ENCODE measurements at places on chromosomes 2 and 18.
A peak's percentile ranks its signal among the peaks of the same experiment; 100 is the strongest.

- peak; percentile 89 for DNase-seq
Measured at GRCh38 chr2:233209533-233210171, 41.8 kb upstream of the ATG16L1 start.

GRCh38 chr2:196546151-196546919, 93.2 kb upstream of the CCDC150 start:
- DNase-seq: no peak

DNA sequence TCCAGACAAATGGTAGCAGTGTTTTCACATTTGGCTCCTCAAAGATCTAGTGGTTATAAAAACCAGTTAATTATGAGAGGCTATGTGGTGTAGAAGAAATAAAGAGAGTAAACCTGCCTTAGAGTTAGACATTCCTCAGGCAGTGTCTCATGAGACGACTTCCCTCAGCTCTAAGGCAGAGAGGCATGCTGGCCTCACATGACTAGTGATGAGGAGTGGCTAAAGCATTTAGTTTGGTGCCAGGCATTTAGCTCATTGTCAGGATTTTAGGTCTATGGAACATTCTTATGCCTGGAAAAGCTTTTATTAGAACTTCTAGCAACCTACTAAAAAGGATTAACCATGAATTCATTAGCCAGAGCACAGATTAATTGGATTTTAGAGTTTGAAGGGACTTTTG, 90.3 kb downstream of the RPRM start:
- DNase-seq: peak; percentile 10

- peak; percentile 48 for DNase-seq
Measured at GRCh38 chr2:231386446-231386845, 9.1 kb upstream of the B3GNT7 start.

- no peak for DNase-seq
Measured at GRCh38 chr18:210075-210474, 51.7 kb downstream of the USP14 start.

DNA sequence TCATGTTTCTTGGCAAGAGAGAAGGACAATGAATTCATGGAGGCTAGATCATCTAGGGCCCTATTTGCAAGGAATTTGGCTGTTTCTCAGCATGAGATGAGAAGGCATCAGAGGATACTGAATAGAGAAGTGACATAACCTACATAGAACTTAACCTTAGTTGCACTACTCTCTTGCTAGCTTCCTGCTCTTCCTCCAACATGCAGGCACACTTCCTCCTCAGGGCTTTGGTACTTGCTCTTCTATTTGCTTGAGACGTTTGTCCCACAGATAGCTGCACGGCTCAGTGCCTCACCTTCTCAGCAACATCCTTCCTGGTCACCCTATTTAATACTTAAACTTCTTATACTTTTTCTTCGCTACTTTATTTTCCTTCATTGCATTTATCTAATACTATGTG, 20.0 kb upstream of the LANCL1 start:
- DNase-seq: no peak

DNA sequence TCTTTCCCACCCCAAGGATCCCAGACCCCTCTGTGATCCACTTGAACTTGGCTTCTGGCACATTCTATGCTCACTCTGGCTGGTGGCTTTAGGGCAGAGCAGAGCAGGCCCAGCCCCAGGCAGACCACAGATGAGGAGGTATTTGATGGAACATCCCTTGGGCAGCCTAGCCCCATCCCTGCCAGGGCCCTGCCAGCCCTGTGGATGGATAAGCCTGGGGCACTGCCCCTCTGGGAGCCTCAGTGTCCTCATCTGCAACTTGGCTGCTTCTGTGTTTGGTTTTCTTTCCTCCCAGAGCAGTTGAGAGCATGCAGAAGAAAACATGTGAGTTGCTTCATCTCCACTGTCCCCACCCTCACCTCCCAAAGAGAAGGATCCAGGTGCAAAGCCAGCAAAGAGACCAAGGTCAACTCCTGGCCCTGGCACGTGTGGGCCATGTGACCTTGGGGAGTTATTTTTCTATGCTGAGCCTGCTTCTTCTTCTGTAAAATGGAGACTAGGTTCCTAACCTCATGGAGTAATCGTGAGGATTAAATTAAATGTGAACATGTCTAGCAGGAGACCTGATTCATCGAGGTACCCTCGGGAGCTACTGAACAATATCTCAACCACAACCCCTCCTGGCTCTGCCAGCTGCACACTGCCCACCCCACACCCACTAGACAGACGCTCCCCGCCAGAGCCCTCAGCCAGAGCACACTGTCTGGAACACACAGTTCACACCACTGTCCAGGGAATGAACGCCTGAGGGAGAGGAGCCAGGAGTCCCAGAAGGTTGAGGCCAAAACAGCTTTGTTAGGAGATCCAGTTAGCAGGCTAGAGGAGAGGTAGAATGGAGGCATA, 14.6 kb upstream of the TNS1 start:
- DNase-seq: no peak

DNA sequence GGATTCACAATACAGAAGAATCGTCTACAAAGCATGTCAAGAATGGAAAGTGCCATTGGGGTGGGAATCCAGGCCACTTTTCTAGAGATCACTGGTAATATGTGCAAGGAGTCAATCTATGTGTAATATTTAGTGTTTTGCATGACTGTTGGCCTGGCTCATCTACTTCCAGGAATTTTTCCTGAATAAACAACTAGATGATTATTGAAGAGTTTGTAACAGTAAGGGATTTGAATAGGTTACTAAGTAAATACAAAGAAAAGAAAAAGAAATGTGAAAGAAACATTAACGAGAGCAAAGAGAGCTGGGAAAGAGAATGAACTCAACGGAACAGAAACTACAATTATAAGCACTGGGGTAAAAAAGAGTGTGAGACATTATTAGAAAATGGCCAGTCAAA, 406.0 kb downstream of the TGIF1 start:
- peak; percentile 92 for DNase-seq

- DNase-seq: no peak
Measured at GRCh38 chr2:232321156-232321816, 57.3 kb upstream of the ALPP start.

GRCh38 chr2:55519938-55520885, 694 bp downstream of the CFAP36 start:
- peak; percentile 50 for DNase-seq

DNA sequence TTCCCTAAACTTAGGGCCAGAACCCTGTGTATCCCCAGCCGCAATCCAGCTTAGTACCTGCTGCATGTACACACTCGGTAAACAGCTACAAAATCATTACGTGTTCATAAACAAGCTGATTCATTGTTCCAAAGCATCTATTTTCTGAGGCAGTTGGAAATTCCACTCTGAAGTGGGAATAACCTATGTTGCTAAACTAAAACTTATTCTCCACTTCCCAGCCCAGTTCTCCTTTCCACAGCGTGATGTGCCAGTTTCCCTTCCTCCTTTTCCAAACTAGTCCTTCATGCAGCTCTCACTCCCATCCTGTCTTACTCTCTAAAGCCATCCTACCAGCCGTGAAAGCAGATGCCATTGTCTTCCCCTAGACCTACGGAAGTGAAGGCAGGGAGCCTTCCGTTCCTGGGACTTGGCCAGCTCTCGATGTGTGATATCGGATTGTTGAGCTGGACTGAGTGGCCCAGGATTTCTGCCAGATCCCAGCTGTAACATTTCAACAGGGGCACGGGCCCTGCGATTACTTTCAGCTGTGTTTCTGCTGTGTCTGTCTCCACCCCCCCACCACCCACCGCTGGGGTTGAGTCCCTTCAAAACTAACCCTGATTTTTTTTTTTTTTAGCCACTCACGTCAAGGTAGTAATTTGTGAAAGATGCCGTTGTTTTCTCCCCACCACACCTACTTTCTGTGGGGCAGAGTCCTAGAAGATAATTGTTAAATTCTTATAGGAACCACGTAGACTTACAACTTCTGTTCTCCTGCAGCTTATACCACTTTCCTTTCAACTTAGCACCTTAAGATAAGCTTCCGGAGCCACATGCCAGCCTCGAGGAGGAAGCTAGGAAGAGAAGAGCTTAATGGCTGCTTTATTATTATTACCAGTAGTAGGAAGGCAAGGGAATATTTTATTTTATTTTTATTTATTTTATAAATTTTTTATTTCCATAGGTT, 100.9 kb downstream of the CRIM1 start:
- peak; percentile 49 for DNase-seq

- DNase-seq: no peak
Measured at GRCh38 chr18:52342456-52342855, 2.5 kb downstream of the DCC start.

GRCh38 chr2:64632835-64633819, 20.6 kb downstream of the SERTAD2 start:
- DNase-seq: no peak

DNA sequence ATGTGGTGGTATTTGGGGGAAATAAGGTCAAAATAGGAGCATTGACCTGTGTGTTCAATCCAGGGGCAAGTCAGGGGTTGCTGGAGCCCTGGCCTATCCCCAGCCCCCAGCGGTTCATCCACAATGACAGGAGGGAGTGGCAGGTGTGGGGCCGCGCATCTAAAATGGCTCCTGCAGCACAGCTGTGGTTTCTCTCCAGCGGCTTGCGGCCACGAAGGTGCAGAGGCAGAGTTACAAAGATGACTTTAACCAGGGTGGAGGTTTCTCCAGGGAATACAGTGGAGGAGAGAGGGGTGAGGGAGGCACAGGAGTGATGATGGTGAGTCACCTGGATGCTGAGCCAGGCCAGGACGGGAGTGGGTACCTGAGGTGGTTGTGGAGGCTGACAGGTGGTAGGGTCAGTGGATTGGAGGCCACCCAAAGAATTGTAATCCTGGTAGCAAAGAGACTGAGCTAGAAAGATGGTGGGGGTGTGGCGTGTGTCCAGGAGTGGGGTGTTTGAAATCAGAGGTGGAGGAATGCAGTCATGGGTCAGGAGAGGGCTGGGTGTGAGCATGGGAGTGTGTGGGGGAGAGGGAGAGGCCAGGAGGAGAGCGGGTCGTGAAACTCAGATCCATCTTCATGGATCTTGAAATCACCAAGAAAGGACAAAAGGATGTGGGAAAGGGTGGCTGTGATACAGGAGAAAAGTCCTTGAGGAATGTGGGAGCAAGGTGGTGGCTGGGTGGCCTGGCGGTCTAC, 83.2 kb downstream of the CTIF start:
- DNase-seq: peak; percentile 95

DNA sequence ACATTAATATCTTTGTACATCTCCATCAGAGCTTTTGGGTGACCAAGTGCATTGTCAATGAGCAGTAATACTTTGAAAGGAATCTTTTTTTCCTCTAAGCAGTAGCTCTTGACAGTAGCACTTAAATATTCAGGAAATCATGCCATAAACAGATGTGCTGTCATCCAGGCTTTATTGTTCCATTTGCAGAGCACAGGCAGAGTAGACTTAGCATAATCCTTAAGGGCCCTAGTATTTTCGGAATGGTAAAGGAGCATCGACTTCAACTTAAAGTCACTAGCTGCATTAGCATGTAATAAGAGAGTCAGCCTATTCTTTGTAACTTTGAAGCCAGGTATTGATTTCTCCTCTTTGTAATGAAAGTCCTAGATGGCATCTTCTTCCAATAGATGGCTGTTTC, 121.8 kb upstream of the CWC22 start:
- DNase-seq: no peak

- DNase-seq: no peak
Measured at GRCh38 chr2:113705982-113706523, 50.4 kb downstream of the SLC35F5 start.

GRCh38 chr2:44283116-44283666, 7.9 kb downstream of the SLC3A1 start:
- DNase-seq: no peak

- no peak for DNase-seq
Measured at GRCh38 chr18:47767699-47768098, 162.8 kb downstream of the SMAD2 start.

- DNase-seq: no peak
Measured at GRCh38 chr18:60656553-60656952, 284.0 kb upstream of the MC4R start.

DNA sequence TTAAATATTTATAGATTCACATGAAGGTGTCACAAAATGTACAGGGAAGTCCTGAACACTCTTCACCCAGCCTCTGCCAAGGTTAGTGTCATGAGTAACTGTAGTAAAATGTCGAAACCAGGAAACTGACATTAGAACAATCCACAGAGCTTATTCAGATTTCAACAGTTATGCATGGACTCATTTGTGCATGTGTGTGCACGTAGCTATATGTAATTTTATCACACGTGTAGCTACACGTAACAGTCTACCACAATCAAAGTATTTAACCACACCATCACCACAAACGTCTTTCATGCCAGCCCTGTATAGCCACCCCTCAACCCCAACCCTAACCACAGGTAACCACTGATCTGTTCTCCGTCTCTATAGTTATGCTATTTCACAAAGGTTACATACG, 211.7 kb upstream of the REV1 start:
- DNase-seq: no peak

DNA sequence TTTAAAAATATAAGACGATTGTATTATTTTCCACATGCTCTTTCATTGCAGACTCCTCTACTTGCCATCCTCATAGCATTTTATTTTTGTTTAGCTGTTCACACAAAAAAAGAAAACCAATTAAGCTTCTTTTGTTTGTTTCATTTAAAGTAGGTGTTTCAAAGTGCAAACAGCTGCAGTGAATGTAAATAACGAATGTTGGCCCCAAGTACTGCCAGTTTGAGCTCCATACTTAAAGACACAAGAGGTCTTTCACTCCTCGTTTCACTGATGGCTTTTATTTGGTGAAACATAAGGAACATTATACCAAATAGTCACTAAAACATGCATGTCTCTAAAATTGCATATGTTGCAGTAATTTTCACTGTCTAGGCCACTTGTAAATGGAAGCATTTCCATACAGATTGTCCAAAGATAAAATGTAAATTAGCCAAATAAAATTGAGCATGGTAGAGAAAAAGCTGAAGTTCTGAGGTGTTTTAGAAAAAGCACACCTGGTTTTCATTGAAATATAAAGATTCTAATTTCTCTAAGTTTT, 253.4 kb downstream of the TMX3 start:
- no peak for DNase-seq

DNA sequence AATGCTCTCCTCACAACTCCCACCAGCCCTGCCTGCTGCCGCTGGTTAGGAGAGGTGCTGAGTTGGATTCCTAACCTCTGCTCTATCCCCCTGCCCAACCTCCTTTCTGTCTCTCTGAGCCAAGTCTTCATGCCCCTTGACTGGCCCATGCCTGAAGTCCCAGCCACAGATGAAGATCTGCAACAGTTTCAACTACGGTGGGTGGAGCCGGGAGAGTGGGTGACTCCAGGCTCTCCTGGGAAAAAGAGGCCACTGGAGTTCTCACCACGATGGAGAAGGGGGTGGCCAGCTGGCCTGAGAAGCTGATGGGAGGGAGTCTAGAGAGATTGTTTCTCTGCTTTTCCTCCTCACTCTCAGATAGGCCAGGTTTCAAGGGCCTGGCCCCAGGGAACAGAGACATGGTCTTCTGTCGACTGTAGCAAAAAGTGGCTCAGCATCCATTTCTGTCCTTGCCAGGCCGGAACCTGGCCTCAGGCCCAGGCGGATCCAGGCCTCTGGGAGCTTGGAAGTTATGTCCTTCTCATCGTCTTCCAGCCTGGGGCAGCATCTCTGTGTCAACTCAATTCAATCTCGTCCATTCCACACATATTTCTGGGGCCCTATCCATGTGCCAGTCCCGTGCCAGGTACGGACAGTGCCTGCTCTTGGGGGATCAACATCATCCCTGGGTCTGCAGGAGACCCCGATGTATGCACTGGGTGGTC, 75.3 kb downstream of the INHBB start:
- no peak for DNase-seq

- no peak for DNase-seq
Measured at GRCh38 chr2:14750433-14750832, 117.9 kb downstream of the LRATD1 start.
